Cortex of kidney (tissue), 1 donor: ENCODE measurements at places on chromosomes 16 and 17.

GRCh38 chr16:58056580-58056979 is 31.0 kb downstream of the MMP15 start:
- no peak for DNase-seq

DNA sequence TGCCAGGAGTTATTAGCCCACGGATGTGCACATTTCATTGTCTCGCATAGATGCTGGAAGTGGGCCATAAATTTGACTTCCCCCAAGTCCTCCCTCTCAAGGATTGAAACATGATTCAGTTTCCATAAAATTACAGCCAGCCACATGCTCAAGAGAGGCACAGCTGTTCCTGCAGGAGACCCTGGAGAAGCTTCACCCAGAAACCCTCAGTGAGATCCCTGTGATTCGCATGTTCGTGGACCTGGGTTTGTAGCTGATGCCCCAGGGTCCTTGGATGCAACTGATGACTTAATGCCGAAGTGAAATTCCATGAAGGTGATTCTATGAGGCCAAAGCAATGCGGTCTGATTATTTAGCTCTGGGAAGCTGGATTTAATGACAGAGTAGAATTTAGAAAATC is 24.7 kb upstream of the AQP8 start:
- DNase-seq = no peak

- no peak for DNase-seq
Measured at GRCh38 chr16:73448970-73449369, 401.0 kb upstream of the ZFHX3 start.

GRCh38 chr17:75503976-75504346 is 11.4 kb downstream of the CASKIN2 start:
- no peak for DNase-seq

DNA sequence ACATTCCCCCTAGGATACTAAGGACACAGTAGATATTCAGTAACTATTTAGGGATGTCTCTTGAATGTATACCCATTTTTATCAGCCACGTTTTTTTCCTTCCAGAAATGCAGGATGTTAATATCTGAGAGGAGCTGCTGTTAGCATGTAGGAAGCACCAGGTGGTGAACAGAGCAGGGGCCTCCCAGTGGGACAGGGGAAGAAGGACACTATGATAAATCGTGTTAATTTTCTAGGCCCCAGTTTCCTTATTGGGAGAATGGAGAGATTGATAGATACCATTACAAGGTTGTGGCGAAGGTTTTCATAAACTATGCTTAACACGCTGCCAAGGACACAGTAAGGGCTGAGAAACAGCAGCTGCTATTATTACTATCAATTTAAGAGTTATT is 45.4 kb downstream of the PRSS54 start:
- no peak for DNase-seq
